ENCODE measurements at places on chromosomes 5 and 9.

DNA sequence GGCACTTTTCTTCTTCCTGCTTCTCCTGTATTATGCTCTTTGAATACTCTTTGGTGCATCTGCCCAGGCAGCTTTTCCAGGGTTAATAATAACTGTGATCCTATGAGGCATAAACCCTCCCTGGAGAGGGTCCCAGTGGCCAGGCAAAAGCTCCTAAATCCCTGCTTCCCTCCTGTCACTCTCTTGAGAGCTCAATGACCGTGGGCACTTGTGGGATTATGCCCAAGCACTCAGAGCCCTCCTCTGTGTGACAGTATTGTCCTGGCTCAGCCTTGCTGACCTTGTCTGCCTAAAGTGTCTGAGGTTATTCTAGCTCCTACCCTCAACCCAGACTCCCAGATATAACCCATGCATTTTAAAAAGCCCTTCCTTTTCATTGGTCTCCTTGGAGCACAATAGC lies 51.9 kb downstream of the GALNT10 start:
- no peak for DNase-seq

DNA sequence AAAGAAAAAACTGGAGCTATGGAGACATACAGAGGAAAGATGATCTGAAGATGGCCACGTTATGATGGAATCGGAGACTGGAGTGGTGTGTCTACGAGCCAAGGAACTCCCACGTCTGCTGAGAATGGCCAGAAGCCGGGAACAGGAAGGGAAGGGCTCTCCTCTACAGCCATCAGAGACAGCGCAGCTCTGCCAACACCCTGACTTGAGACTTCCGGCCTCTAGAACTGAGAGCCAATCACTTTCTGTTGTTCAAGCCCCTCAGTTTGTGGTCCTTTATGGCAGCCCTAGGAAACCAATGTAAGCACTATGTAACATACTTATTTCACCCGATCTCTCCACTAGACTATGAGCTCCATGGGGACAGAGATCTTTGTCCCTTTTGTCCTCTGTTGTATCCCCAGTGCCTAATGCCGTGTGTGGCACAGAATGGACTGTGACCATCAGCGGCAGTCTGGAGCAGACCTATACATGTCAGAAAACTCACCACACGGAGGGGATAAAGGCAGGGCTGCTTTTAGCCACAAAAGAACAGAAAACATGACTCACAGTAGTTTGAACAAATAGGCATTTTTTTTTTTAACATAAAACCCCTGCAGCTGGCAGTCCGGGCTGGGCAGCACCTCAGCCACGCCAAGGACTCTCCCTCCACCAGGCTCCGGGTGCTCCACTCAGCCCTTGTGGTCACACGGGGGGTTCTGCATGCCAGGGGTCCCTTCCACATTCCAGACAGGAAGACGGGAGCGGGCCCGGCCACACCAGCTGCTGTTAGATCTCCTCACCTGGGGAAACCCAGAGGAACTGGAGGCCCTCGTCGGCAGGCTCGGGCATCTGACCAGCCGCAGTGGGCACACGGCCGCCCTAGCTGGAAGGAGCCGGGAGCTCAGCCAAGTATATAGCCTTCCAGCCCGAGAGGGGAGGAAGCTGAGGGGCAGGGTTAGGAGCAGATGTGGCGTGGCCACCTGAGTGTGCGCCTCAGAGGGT lies 16.1 kb upstream of the MXD3 start:
- DNase-seq: no peak

GRCh38 chr5:134784946-134785620 lies 26.5 kb downstream of the DDX46 start:
- DNase-seq: no peak

DNA sequence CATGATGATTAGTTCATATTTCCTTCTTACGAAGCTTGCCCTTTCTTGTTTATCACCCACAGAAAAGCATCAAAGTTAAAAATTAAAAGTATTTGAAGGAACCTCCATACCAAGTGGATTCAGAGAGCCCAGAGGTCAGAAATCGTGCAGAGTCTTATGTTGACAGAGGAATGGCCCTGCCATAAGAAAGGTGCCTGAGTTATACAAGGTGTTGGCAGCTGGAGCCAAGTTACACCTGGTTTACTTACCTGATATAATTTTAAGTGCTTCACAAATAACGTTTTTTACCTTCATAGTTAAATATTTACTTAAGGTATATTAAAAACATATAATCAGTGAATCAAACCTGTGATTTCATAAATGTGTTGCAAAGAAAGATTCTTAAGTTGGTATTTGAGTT lies 42.3 kb upstream of the DHFR start:
- no peak for DNase-seq

- no peak for DNase-seq
Observed at GRCh38 chr5:56056875-56057274, 62.1 kb upstream of the IL6ST start.

GRCh38 chr5:137997726-137998213 lies 35.1 kb downstream of the FAM13B start:
- DNase-seq: peak; percentile 27

DNA sequence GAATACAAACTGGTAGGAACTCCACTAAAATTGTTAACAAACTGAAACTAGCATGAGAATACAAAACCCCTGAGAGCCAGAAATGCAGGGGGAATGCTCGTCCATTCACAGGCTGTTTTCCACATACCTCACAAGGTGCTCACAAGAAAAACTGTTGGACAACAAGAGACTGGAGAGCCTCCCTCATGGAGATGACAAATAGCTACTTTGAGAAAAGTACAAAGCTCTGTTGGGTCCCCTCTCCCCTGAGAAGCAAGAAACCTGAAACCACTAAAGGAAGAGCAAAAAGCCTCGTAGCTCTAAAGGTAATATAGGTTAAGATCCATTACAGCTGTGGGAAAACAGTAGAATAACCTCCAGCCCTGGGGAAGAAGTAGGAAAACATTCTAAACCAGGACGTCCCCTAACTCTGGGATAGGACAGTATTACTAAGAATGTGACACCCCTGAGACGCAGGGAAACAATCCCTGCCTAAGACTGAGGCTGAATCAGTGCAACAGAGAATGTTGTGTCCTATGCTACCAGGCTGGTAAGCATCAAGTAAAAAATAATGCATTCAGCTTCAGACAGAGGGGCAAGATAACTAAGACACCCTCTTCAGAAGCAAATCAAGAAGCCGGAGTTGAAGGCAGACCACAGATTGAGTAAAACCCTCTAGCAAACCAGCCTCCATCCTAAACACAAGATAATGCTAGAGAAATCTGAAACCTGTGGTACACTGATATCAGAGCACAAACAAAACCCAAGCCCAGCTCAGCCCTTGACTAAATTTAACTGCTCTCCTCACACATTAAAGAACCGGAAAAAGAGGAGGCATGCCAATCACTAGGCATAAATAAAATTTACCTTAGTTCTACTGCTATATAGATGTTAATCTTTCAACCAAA lies 160.2 kb downstream of the SSBP2 start:
- DNase-seq: no peak
